ENCODE measurements at places on chromosomes 3 and 15.
A peak's percentile ranks its signal among the peaks of the same experiment; 100 is the strongest.

GRCh38 chr3:177469216-177469615 lies 271.9 kb upstream of the TBL1XR1 start:
- DNase-seq = no peak

DNA sequence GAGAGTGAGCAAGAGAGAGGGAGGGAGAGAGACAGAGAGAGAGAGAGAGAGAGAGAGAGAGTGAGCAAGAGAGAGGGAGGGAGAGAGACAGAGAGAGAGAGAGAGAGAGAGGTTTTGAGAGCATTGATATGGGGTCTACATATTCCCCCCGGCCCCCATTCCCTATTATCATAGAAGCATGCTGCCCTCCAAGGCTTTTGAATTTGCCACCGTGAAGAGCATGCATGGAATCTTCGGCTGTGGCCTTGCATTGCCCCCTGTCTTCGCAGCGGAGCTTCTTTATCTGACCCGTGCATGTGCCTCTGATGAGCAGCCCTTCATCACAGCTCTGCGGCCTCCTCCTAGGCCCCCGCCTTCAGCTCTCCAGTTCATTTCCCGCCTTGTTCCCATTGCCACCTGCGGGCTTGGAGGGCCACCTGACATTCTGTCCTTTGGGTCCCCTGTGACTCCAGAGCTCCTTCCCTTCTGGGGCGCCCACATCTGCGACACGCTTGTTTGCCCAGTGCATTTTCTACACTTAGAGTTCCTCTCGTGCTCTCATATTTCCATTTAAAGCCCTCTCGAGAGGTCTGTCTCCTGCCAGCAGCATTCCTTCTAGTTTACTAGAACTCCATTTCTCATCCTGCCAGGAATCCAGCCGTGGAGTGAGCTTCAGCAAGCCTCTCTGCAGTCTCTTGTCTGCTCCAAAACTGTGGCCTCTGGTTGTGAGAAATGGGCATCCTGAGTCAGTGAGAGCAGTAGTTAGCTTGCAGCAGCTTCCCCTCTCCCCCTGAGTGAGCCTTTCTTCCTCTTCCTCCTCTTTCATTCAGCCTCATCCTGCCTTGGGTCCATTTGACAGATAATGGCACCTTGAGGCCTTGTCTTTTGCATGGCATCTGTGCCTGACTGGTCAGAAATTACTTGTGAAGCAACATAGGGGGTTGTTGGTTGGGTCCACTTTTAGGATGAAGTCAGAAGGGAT lies 25.3 kb downstream of the LPP start:
- DNase-seq = no peak

GRCh38 chr15:76071806-76072205 lies 12.0 kb downstream of the TMEM266 start:
- no peak for DNase-seq

DNA sequence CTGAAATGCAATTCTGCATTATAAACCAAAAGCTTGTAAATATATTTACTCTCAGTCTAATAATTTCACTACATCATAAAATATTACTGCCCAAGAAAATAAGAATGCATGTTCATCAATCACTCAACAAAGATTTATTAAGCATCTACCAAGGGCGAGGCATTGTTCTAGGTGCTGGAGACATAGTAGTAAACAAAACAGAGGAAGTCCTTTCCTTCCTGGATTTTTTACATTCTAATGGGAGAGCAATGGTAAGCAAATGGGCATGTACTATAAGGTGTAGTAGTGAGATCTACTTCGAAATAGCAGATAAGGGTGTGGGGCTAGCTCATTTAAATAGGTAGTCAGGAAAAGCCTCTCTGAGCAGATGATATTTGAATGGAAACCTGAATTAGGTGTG lies 10.8 kb upstream of the ZFYVE19 start:
- peak; percentile 38 for DNase-seq

DNA sequence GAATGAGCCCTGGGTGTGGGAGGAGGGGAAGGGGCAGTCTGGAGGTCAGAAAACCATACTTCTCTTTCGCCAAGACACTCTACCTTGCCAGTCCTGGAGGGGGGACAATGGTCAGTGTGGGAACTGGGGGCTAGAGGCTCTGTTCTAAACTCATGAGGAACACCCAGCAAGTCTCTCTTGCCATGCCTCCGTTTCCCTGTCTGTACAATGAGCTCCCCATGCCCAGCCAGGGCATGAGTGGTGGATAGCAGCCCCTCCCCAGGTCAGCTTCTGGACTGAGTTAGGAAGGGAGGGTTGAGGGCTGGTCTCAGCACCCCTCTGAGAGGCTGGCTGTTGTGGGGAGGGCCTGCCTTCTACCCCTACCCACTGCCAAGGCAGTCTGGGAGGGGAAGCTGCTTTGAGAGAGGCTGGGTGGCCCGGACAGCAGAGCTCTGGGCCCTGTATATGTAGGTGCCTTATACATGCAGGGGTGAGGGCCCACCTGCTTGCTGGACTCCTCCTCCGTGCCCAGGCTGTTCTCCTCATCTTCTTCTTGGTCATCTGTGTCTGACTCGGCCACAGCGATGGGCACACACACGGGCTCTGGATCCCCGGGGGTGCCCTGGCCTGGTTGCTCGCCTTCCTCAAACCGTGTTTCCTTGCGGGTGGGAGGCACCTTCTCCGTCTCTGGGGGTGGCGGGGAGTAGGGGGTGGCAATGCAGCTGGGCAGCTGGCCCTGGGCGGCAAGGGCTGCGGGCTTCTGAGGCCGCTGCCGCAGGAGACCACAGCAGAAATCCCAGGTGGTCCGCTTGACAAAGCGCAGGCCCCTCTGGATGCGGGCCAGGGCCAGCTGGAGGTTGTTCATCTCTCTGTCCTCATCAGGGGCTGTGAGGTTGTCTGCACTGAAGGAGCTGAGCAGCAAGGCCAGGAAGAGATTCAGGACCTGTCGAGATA lies 68.8 kb downstream of the SCN5A start:
- DNase-seq = no peak

DNA sequence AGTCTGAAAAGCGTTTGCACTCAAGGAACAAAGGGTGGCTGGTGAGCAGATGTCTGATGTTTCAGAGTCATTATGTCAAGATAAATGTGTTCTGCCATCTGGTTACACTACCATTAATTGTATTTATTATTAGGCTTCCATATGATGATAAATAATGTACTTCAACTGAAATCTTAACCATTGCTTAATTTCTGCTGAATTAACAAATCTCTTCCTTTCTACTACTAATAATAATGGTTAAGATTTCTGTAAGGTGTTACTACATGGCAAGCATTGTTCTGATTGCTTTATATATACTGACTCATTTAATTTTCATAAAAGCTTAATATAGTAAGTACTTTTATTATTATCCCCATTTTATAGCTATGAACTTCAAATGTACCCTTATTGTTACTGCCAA lies 68.4 kb upstream of the GALNT15 start:
- DNase-seq = no peak

DNA sequence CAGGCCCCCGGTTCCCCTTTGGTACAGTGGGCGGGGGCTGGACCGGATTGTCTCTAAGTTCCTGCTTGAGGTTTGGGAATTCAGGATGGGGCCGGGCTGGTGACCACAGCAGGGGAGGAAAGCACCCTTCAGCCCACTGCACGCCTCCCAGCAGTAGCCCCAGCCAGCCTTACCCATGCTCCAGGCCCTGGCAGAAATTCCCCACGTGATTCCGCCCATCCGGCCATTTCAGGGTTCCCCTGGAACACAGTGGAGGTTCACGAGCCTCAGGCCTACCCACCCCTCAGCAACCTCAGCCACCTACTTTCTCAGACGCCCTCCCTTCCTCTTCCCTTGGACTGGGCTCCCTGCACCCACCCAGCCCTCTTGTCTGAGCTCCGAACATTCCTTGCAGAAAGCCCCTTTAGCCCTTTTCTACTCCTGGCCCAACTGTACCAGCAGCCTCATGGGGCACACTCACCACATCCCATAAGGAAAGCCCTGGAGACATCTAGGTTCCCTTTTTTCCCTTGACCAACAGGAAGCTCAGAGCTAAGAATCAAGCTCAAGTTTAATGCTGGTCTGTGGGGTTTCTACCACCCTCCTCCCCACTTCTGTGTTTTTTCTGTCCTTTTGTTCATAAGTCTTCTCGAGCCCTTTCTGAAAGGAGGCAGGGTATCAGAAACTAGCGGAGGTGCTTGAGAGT lies 11.5 kb downstream of the ALS2CL start:
- no peak for DNase-seq

DNA sequence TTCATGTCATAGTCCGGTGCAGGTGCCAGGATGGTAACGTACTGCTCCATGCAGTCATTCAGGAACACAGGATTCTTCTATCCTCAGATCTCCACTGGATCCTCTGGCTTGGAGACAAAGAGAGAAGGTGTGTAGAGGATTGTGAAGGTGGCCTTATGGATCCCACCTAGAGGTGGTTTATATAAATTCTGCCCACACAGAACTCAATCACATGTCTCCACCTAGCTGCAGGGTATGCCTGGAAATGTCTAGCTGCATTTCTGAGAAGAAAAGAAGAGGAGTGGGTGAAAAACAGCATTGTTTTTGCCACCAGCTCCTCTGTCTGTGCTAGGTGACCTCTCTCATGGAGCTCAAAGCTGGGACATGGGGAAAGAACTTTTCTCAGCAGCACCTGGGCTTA lies 478.7 kb downstream of the PDCD6IP start:
- no peak for DNase-seq

- peak; percentile 42 for DNase-seq
Observed at GRCh38 chr3:93973131-93974126, at the start of gene PROS1. Gene PROS1, minus strand, starts transcription at chr3:93973896. Its CDS starts 147 bp downstream, at chr3:93973749.

GRCh38 chr3:149460117-149460516 lies 14.4 kb upstream of the TM4SF4 start:
- no peak for DNase-seq

- DNase-seq = peak; percentile 42
Observed at GRCh38 chr15:96372554-96372953, 42.1 kb downstream of the NR2F2 start.

- DNase-seq = peak; percentile 85
Observed at GRCh38 chr3:53478166-53478830, 16.1 kb upstream of the CACNA1D start.

DNA sequence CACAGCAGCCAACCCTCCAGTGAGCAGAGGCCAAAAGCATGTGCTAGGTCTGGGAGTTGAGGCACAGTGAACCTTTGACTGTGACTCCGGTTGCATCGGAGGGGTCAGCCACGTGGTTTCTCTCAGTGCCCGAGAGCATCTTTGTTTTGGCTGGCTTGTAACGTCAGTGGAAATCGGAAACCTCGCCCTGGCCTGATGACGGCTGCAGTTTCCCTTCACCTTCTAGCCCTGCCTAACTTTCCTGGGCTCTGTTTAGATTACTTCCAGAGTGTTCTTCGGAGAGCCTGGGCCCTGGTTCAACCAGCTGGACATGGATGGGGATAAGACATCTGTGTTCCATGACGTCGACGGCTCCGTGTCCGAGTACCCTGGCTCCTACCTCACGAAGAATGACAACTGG lies 56.6 kb downstream of the MESD start:
- no peak for DNase-seq

All from NCI-H526 treated with DMSO at 0.1 percent for 48 hours (cell line).